Activated T-helper 1 cell treated with anti-CD3 and anti-CD28 coated beads, Interleukin-12 subunit alpha, Interleukin-12 subunit beta, Interleukin-2, Interleukin-4 antibody, amounts not matched to agents 30 ng/mL and 10 ng/mL and 1 ng/mL, durations not matched to agents 14 hours and 24 hours and 36 hours (primary cell): ENCODE measurements at places on chromosomes 11 and 22. TPM values are rescaled to one million over a fixed set of nuclear protein-coding genes. Genes with fewer than 3 reads are reported as not detected.

The DDTL gene
- 4.0 and 4.7 TPM in 2 replicates for total RNA-seq

The NXPE2 gene
- total RNA-seq = not detected in 2 replicates

The MFRP gene
- total RNA-seq = not detected in 2 replicates

The OR2D3 gene
- total RNA-seq = not detected in 2 replicates

The GRAP2 gene
- 30.5 and 31.3 TPM in 2 replicates for total RNA-seq

- DNase-seq = peak; percentile 7
These were observed 100.2 kb upstream of the GAL start for GRCh38 chr11:68584097-68584496.

DNA sequence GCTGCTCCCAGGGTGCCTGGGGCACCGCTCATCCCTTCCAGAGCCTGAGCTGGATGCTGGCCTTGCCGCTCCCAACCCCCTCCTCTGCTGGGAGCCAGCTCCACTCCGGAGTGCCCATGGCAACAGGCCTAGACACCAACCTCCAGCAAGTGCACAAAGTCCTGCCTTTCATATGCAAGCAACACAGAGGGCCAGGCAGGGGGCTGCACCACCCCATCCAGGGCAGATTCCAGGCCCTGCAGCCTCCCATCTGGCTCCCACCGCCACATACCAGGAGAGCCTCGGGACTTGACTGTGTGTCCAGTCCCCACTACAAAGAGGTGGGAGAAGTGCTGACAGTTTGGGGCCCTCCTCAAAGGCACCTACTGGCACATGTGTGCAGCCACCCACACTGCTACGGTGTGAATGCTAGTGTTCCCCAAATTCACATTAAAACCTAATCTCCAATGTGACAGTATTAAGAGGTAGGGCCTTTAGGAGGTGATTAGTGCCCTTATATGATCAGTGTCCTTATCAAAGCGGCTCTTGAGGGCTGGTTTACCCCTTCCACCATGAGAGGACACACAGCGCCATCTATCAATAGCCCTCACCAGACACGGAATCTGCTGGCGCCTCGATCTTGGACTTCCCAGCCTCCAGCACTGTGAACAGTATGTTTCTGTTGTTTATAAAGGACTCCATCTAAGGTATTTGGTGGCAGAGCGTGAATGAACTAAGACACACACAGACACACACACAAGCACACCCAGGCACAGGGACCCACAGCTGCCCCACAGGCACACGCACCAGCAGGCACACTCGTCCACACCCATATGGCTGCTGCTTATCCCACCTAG, 16.2 kb downstream of the ARVCF start:
- DNase-seq = no peak

DNA sequence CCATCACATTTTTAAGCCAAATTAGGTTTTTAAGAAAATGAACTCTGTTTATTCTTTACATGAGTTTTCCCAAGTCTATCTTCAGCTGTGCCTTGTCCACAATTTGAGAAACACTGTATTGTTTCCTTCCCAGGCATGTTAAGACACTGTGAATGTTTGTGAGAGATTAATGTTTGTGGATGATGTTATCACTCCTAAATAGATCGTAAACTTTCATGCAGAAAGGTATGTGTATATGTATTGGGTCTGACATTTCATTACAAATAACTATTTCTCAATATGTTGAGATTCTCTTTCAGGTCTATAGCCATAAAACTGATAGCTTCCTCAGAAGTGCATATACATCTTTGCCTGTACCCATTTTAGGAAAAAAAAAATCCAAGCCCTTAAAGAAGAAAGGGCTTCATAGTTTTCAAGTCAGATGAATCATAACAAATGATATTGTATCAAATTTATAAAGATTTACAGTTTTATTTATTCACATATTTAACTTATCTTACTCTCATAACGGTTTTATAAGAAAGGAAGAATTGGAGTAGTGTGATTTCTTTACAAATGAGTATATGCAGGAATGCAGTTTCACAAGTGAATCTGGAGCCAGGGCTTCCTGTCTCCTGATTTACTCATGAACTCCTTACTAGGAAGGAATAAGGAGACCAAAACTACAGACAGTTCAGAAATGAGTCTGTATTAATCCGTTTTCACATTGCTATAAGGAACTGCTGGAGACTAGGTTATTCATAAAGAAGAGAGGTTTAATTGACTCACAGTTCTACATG, 11.2 kb downstream of the OR8D1 start:
- DNase-seq = no peak

DNA sequence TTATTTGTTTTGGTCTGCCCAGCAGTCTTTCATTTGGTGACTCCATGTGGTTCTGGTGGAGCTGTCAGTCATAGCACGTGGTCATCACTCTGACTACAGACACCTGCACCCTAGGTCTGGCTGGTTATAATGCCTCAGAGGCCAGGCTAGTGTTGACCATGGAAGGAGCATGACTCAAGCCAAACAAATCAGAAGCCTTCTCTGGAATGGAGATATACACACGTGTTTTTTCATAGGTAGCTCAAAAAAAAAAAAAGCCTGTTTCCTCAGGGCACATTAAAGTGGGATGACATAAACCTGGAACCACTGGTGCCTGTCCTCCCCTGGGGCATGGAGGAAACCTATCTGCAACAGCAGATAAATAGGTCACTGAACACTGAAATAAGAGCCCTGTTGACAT, 8.1 kb upstream of the PLAAT3 start:
- no peak for DNase-seq

DNA sequence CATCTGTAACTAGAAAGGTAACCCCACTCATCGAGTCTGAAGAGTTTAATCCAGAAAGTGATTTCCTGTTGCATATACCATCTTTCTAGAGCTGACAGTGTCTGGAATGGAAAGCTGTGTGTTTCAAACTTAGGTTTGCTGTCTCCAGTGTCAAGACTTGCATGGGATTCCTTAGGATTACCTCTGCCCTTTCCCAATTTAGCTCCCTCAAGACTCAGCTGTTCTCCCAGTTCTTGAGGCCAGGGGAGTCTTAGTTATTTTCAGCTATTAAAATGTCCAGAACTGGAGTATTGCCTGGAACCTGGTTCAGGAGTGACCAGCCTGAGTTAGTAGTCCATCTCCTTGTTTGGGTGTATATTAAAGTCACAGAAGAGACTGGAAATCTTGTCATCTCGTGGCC, 25.0 kb upstream of the LDHA start:
- DNase-seq = no peak

- DNase-seq = no peak
These were observed 350.2 kb downstream of the LARGE1 start for GRCh38 chr22:33570110-33570509.

- DNase-seq = peak; percentile 11
These were observed 2.7 kb downstream of the POU2AF1 start for GRCh38 chr11:111376181-111376871.
